GM23338 (cell line): ENCODE measurements at places on chromosomes 7 and 10. TPM values are rescaled to one million over a fixed set of nuclear protein-coding genes. Genes with fewer than 3 reads are reported as not detected.

The PRLHR gene
- polyA plus RNA-seq: 0.07 TPM in 1 of 2 replicates, not detected in the other

The GNGT1 gene
- polyA plus RNA-seq: 0.87 and 1.6 TPM in 2 replicates

The EVX1 gene
- not detected in 2 replicates for polyA plus RNA-seq

The TFR2 gene
- 3.7 and 4.3 TPM in 2 replicates for polyA plus RNA-seq

The TEX36 gene
- not detected in 2 replicates for polyA plus RNA-seq

The ADAM12 gene
- polyA plus RNA-seq: 0.13 TPM in 1 of 2 replicates, not detected in the other

The CHCHD2 gene
- polyA plus RNA-seq: 0.94 and 1.8 TPM in 2 replicates

The ASIC3 gene
- polyA plus RNA-seq: 0.87 and 1.4 TPM in 2 replicates

The MSS51 gene
- 1.1 and 1.9 TPM in 2 replicates for polyA plus RNA-seq

The GIMAP6 gene
- not detected in 2 replicates for polyA plus RNA-seq

The GNAT3 gene
- not detected in 2 replicates for polyA plus RNA-seq

The RARRES2 gene
- 314 and 317 TPM in 2 replicates for polyA plus RNA-seq

The CPA4 gene
- not detected in 2 replicates for polyA plus RNA-seq

The SLC12A9 gene
- polyA plus RNA-seq: 9.7 and 10.3 TPM in 2 replicates

The PDE6C gene
- 0.06 and 0.17 TPM in 2 replicates for polyA plus RNA-seq

The LLCFC1 gene
- not detected in 2 replicates for polyA plus RNA-seq

The BMPER gene
- 0.53 and 0.77 TPM in 2 replicates for polyA plus RNA-seq

The HABP2 gene
- polyA plus RNA-seq: not detected in 2 replicates

The MPP7 gene
- 3.9 and 5.0 TPM in 2 replicates for polyA plus RNA-seq

The LRRC18 gene
- polyA plus RNA-seq: not detected in 2 replicates

The SPDYE3 gene
- polyA plus RNA-seq: 3.6 and 4.1 TPM in 2 replicates

The NEUROD6 gene
- not detected in 2 replicates for polyA plus RNA-seq

The NUTM2B gene
- not detected in 2 replicates for polyA plus RNA-seq

The LIPJ gene
- not detected in 2 replicates for polyA plus RNA-seq

The OR2A1 gene
- polyA plus RNA-seq: 1.2 and 1.6 TPM in 2 replicates

The SPDYE16 gene
- 0.55 and 1.1 TPM in 2 replicates for polyA plus RNA-seq

The HYAL4 gene
- not detected in 2 replicates for polyA plus RNA-seq

The GPR141 gene
- polyA plus RNA-seq: not detected in 2 replicates

The UCMA gene
- 16.7 and 18.7 TPM in 2 replicates for polyA plus RNA-seq

The SPAM1 gene
- polyA plus RNA-seq: not detected in 2 replicates

The COPS6 gene
- 191 and 198 TPM in 2 replicates for polyA plus RNA-seq
